NCI-H1436 (cell line): ENCODE measurements at places on chromosomes 13 and 19.

- no peak for DNase-seq
Observed at GRCh38 chr19:31772915-31773314, 423.7 kb upstream of the TSHZ3 start.

DNA sequence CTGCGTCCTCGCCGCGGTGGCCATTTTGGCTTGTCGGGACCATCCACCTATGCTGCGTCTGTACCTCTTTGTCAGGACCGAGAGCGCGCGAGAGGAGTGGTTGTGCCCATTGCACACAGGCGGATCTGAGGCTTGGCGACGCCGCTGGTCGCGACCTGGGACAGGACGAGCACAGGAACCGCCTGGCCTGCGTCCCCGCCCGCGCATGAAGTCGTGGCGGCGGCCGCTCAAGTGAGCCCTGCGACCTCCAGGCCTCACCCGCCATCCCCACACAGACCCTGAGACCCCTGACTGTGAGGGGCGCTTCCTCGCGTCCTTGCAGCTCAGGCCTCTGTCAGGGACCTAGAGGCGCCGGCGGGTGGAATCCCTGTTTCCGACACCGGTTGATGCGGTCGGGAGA, 16.8 kb downstream of the ZNF586 start:
- no peak for DNase-seq

DNA sequence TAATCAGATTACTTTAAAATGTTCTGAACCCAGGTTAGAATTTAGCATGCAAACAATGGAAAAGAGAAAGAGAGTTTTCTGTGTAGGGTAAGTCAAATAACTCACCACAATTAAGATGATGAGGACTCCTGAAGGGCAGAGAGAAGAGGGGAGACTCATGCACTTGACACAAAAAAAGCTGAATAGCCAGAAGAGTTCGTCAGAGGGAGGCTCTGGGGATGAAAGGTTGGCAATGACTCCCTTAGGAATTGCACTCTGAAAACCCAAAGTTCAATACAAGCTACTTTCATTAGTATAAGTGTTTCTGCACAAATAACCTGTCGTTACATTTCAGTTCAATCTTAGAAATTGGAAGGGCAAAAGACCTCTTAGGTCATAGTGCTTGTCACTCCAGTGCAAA, 434.4 kb upstream of the PCDH9 start:
- DNase-seq = no peak

DNA sequence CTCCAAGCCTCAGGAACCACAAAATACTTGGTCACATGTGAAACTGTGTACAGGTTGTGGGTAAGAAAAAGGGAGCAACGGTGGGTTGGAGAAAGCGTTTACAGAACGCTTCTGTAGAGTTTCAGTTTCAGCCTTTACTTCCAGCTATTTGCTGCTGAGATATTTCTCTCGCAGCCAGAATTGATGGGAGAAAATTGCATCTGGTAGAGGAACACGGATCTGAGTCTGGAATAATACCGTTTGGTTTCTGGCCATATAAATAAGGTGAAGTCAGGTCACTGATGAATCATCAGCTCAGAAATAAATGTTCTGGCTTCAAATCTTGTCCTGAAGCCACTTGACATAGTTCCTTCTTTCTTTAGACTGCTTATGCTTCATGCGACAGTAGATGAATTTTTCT, 20.3 kb upstream of the RFC3 start:
- DNase-seq = no peak

DNA sequence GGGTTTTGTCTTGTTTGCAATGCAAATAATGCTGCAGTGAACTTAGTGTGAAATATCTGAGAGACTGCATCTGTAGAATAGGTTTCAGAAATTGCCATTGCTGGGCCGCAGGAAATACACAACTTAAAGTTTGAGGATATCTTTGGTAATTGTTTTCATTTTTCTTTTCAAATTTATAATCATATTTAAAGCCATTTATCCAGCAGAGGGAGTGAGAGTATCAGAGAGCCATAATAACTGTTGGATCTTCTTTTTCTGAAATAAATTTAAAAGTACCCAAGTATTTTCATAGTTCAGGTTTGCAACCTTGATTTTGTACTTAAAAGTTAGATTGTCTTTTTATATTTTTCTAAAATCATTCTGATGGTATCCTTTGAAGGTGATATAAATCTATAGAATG, 99.4 kb downstream of the ZMYM2 start:
- no peak for DNase-seq

DNA sequence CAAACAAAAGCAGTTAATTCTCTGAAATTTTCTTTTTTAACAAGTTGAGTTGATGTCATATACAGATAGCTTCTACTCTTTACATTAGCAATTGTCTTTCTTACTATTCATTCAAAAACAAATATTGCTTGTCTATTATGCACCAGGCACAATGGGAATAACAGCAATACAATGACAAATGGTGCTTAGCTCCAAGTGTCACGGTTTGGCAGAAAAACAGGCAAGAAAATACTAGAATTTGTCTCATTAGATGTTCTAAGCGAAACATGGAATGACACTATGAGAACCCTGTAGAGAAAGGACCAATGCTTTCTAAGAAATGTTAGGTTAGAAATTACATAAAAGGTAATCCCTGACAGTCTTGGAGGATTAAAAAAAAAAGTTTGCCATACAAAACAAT, 187.6 kb downstream of the PCDH9 start:
- no peak for DNase-seq

DNA sequence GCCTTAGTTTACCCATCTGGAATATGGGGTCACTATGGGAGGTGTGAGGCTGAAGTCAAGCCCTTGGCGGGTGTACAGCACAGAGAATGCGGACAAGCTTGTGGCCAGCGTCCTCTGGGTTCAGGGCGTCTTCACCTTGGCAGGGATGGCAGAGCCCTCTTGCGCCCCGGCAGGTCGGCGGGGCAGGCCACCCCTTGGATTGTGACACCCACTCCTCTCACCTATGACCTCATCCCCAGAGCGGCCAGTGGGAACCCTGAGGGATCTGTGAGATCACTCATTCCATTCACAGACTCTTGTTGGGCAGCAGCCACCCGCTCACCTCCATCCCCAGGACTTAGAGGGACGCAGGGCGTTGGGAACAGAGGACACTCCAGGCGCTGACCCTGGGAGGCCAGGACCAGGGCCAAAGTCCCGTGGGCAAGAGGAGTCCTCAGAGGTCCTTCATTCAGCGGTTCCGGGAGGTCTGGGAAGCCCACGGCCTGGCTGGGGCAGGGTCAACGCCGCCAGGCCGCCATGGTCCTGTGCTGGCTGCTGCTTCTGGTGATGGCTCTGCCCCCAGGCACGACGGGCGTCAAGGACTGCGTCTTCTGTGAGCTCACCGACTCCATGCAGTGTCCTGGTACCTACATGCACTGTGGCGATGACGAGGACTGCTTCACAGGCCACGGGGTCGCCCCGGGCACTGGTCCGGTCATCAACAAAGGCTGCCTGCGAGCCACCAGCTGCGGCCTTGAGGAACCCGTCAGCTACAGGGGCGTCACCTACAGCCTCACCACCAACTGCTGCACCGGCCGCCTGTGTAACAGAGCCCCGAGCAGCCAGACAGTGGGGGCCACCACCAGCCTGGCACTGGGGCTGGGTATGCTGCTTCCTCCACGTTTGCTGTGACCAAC, at the start of gene SPACA4:
Gene SPACA4, plus strand, starts transcription at position 280 of the 896 bp plus-strand sequence. Its CDS starts 237 bp downstream, at position 517.
- DNase-seq = no peak

GRCh38 chr19:46357846-46358583, 11.1 kb downstream of the PPP5C start:
- DNase-seq = no peak

- DNase-seq = no peak
Observed at GRCh38 chr19:39325778-39326665, 5.4 kb upstream of the LRFN1 start.

DNA sequence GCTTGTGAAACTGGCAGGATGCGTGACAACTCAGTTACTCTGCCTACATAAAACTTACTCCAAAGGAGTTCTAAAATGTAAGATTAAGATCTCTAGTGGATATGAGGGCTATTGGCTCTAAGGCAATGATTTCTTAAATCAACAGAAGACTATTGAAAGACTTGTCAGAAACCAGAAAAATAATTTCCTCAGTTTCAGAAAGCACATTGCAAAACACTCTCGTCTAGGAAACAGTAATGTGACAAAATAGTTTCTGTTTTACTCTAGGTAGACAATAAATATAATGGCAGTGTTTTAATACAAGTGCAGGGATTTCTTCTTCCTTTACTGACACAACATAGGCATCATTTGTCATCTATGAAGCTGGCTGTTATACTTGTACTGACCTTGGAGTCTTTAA, 230.1 kb downstream of the KCTD12 start:
- no peak for DNase-seq

GRCh38 chr13:84962849-84963248, 836.4 kb downstream of the SLITRK6 start:
- no peak for DNase-seq

DNA sequence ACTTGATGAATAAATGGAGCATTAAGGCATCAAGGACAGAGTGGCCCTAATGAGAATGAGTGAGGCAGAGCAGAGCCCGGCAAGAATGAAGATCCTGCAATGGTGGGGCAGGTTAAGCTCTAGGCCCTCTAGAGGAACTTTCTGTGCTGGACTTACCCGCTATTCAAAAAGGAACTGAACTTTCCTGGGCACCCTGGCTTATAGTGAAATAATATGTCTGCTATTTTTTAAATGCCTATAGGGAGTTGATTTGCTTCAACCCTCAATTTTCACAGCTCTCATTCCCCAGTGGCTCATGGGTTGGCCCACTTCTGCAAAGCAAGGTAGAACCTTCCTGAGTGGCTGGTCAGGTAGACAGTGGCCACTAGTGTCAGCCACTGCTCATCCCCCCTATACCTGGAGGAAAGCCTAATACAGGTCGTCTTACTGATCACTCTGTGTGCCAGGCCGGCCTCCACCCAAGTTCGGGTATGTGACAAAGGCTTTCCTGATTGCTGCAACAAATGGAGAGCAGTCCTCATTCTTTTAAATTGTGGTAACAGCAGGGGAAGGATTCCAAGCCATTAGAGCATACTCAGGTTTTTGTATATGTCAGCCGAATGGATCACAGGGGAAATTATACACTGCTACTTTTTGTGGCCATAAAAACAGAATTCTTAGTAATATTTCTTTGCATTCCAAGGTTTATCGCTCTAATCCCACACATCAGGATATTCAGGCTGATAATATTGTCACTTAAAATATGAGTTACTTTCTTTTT, 103.0 kb downstream of the KL start:
- DNase-seq = no peak

DNA sequence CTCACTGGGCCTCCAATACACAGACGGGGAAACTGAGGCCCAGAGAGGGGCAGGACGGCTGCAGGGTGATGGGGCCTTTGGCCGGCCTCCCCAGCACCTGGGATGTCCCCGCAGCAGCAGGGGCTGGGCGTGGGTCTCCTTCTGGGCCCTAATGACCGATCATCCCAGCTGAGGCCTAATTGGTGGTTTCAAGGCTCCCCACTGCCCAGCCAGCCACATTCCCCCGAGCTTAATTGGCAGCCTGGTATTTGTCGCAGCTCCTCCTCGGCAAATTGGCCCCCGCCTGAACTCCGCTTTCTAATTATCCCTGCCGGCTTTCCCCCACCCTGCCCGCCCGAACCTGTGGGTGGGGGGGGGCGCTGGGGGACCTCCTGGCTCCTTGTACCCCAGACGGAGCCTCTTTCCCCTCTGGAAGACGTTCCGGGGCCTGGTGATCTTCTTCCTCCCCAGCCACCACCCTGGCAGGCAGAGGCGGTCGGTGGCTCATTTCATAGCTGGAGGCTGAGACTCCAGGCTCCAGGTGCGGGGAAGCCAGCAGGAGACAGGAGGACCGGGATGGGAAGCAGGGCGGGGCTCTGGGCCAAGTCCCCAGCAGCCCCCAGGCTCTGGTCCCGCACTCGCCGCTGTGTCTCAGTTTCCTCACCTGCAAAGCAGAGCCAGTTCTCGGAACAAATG, 27.2 kb upstream of the WDR18 start:
- DNase-seq = no peak

- DNase-seq = no peak
Observed at GRCh38 chr19:8052464-8052859, at the start of gene CCL25. TSS of gene CCL25 (plus strand) at chr19:8052760. CDS start at chr19:8053050, 290 bp downstream.

DNA sequence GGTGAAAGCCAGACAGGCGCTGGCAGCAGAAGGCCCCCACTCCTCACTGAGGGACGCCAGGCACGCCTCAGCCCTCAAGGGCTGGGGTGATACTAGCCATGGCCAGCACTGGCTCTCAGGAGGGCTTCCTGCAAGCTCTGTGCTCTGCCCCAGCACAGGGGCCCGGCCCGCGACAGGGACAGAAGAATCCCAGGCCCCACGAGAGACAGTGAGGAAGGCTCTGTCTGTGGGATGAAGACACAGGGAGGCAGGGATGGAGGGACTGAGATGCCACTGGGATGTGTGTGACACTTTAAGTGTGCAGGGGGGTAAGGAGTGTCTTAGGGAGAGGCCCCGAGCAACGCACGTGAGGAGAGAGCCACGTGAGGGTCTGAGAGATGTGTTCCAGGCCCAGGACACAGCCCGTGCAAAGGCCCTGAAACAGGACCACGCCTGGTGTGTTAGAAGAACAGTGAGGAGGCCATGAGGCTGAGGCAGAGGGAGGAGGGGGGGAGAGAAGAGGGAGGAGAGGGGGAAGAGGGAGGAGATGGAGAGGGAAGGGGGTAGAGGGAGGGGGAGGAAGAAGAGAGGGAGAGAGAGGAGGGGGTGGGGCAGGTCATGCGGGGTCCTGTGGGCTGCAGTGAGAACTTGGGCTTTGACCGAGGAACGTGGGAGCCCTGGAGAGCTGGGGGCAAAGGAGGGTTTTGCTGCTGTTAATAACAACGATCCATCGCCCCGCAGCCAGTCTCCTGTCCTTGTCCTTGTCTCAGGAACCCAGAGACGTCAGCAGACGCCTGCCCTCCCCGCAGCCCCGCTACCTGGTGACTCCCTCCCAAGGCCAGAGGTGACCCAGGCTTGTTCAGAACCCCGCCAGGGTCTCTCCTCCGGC, 7.2 kb downstream of the RPL36 start:
- no peak for DNase-seq

DNA sequence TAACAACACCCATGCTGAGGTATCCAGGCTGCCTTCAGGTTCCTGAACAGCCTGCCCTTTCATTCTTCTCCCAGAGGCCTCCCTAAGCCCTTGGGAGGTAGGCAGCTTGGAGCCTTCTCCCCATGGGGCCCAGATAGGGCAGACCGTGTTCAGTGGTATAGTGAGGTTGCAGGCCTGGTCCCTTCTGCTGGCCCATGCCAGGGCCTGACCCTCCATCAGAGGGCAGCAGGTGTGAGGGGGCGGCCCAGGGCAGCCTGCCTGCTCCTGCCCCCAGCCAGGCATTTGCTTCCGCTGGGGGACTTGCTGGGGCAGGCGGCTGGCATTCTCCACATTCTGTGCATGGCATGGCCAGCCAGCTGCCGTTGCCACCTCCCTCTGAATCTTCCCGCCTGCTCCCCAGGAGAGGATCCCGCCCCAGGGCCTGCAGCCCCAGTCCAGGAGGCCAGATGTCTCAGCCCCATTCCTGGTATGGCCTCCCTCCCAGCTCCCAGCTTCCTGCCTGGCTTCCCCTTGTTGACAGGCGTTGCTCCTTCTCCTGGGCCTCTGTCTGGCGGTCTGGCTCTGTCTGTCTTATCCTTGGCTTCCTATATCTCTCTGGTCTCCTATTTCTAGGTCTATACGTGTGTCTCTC, 8.9 kb downstream of the CIC start:
- DNase-seq = no peak
